ENCODE measurements at places on chromosomes 12 and 14.
A peak's percentile ranks its signal among the peaks of the same experiment; 100 is the strongest.

GRCh38 chr12:78968226-78968625, 103.7 kb downstream of the SYT1 start:
- DNase-seq = no peak

GRCh38 chr12:24945845-24946244, 3.1 kb downstream of the BCAT1 start:
- DNase-seq = no peak

DNA sequence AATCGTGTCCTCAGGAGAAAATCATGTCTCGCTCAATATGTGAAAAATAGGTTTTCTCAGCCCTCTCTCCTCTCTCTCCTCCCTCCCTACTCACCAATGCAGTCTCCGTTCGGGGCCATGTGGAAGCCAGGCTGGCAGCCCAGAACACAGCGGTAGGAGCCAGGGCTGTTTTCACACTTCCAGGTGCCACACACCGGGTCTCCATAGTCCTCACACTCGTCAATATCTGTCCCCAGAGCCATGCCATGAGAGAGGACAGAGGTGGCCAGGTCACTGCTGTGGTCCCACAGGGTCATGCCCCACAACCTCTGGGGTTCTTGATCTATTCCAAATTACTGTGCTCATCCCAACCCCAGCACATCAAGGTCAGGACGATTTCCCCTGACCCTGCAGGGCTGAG, 13.5 kb downstream of the ISCA2 start:
- no peak for DNase-seq

DNA sequence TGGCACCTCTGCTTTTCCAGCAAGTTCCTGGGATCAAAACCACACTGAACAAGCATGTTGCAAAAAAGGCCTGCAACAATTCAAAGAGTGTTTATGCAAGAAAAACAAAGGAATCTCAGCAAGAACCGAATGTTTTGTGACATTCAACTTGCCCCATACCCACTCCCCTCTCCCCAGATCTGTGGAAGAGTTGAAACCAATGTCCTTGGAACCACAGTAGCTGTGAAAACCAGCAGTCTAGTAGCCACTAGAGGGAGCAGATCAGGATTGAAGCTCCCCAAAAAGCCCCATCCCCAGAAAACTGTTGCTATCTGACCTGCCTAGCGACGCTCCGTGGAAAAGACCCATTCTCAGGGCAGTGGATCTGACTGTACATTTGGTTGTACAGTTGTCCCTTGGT, 27.1 kb downstream of the PRKAB1 start:
- peak; percentile 47 for DNase-seq

- DNase-seq = no peak
Observed at GRCh38 chr12:92466391-92467305, 236.1 kb upstream of the PLEKHG7 start.

- DNase-seq = no peak
Observed at GRCh38 chr12:76101739-76102385, 17.4 kb upstream of the NAP1L1 start.

- no peak for DNase-seq
Observed at GRCh38 chr12:99130808-99131553, 485.9 kb downstream of the APAF1 start.

GRCh38 chr12:91383099-91383498, 200.5 kb upstream of the DCN start:
- DNase-seq = no peak

GRCh38 chr14:71346685-71347084, 439.4 kb downstream of the PCNX1 start:
- no peak for DNase-seq

DNA sequence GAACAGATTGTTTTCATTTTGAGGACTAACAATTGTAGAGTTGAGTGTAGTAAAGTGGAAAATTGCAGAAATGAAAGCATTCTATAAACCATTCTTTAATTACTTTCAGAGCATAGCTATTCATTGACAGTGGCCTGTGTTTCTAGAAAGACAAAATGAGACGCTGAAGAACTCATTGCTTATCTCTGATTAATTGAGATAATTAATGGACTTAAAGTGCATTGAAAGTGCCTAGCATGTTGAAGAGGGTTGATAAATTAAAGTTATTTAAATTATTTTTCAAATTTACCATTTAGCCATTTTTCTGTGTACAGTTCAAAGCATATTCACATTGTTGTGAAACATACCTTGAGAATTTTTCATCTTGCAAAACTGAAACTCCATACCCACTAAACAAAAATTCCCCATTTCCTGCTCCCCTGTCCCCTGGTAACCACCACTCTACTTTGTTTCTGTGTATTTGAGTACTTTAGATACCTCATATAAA, 57.4 kb downstream of the DAAM1 start:
- no peak for DNase-seq

GRCh38 chr12:117145597-117146154, 44.6 kb downstream of the FBXO21 start:
- DNase-seq = no peak

DNA sequence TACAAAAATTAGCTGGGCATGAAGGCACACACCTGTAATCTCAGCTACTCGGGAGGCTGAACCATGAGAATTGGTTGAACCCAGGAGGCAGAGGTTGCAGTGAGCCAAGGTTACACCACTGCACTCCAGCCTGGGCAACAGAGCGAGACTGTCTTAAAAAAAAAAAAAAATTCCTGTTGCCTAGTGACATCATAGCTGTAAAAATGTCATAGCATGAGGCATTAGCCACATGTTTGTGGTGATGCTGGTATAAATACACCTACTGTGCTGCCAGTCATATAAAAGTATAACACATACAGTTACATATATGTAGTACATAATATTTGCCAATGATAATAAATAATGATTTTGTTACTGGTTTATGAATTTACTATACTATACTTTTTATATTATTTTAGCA, 22.2 kb downstream of the SLC41A2 start:
- DNase-seq = no peak

DNA sequence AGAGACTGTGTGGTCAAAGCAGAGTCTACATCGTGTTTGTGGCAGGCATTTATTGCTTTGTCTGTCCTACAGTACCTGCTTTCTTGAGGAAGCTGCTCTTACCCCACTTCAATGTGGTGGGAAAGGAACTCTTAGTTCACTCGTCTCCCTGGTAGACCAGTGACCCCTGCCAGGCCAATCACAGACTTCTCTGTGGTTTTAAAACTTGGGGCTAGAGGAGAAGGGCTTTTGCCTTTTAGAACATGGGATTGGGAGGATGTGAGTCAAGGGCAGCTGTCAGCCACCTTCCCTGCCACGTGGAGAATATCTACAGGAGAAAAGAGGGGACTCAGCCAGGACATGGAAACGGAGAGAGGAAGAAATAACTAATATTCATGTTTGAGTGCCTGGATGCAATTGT, 36.8 kb upstream of the TMED10 start:
- no peak for DNase-seq

DNA sequence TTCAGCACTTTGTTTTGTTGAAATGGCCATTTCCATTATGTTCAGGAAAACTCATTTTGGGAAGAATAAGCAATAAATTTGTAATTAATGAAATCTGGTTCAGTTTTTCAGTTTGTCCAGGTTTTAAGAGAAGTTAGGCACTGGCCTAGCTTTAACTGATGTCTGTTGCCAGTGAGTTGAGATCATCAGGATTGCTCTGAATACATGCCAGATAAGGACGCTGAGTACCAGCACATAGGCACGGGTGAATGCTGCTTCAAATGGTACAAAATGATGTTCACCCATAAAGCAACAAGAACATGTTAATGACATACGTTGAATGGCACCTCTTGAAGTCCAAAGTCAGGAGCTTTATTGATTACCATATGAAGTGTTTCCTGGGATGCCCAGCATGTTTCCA, 46.5 kb downstream of the PIWIL1 start:
- no peak for DNase-seq

DNA sequence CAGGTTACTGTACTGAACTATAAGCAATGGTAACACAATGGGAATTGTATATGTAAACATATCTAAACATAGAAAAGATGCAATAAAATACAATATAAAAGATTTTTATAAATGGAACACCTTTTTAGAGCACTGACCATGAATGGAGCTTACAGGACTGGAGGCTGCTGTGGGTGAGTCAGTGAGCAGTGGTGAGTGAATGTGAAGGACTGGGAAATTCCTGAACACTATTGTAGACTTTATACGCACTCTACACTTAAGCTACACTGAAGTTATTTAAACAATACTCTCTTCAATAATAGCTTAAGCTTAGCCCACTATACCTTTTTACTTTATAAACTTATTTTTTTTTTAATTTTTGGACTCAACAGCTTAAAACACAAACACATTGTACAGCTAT, 313.5 kb downstream of the KCNC2 start:
- DNase-seq = no peak

- peak; percentile 71 for DNase-seq
Observed at GRCh38 chr12:1691123-1692007, 495 bp downstream of the ADIPOR2 start.

Data from Karpas-422 (cell line).